T-cell (primary cell): ENCODE measurements at places on chromosomes 7 and 10. TPM values are rescaled to one million over a fixed set of nuclear protein-coding genes. Genes with fewer than 3 reads are reported as not detected.

The LIPJ gene
- 0.09 TPM for total RNA-seq

The GARIN1A gene
- total RNA-seq, result 3.7 TPM

DNA sequence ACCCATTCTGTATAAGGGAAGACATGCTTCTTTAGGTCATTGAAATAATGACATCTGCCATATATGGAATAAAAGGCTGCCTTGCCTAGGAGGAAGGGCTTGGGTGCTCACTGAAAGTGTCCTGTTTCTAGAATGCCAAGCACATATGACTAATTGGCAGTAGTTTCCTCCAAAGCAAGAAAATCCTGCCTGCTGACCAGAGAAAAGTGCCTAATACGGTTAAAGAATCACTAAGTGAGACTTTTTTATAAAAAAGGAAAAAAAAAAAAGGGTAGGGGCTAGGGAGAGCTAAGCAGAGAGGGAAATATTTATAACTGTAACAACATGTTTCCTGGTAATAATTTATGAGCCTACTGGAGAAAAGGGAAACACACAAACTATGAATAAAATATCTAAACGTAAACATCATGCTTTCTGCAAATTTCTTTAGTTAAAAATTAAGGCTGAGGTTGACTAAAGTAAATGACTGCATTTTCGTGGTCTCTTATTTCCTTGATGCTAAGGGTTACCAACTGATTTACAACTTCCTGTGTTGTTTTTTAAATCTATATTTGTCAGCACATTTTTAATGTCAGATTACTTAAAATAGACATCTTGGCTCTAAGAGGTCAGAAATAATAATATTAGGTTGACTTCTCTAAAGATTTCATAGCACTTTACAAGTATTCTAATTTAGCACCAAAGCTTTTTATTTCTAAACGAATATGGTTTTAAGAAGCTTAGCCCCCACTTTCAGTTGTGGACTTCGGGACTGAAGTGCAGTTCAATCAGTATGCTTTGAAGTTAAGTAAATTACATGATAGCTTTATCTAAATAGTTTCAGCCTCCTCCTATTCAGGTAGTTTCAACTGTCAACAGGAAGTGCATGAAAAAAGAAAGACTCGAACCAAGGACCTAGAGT, 89.6 kb downstream of the CABCOCO1 start:
- DNase-seq, result no peak

DNA sequence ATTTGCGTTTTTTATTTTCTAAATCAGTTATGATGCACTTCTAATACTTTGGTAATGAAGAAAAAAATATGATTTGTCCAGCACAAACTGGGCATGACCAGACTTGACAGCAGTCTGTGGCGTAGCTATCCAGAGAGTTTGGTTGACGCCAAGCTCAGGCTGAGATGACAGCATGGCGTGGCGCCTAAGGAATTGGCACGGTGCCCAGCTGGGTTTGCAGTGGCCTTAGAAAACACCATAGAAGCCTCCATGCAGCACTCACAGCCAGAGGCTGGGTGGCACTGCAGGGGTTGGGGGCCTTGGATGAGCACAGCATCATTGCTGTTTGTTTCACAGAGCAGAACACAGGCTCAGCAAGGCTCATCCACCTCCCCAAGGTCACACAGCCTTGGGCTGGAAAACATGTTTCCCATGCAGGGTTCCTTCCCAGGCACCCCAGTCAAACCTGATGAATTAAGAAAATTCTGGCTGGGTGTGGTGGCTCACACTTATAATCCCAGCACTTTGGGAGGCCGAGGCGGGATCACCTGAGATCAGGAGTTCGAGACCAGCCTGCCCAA, 88.9 kb downstream of the GTF2IRD1 start:
- DNase-seq, result no peak

- DNase-seq, result no peak
Observed at GRCh38 chr10:87668324-87669074, 8.8 kb downstream of the PAPSS2 start.

- no peak for DNase-seq
Observed at GRCh38 chr7:141436575-141437075, 114.6 kb upstream of the AGK start.

DNA sequence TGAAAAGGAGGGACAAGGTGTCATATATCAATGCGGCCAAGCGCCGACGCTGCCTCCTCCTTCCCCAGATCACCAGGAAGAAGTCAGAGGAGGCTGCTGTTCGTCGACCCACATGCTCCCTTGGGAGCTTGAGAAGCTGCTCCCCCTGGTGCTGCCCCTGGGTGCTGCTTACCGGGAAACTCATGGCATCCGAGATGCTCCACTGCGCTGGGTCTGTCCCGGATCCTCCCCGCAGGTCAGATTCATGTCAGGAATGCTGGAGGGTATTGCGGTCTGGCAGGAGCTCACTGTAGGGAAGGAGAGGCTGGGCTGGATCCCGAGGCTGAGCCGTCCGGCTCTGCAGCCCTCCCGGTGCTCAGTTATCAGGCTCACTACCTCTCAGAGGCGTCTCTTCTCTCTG, 123.7 kb upstream of the FAM20C start:
- DNase-seq, result no peak

- DNase-seq, result no peak
Observed at GRCh38 chr7:155913291-155913690, 101.0 kb upstream of the SHH start.

The PAPSS2 gene
- total RNA-seq, result 1.8 TPM

DNA sequence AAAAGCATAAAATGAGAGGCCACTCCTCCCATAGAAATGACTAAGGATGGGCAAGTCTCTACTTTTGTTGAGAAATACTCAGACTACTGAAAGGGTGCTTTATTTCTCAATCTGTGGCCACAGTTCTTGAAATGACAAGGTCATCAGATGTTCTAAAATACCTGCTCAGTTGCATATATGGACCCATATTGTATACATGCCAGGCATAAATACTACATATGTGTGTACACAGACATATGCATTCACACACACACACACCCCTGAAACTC, 691.5 kb upstream of the SORCS1 start:
- DNase-seq, result no peak

- DNase-seq, result no peak
Observed at GRCh38 chr7:95907337-95907736, 135.0 kb downstream of the DYNC1I1 start.
